ENCODE measurements at places on chromosomes 7 and 10.

- DNase-seq = peak; percentile 81
Observed at GRCh38 chr10:76411729-76412435, 980.5 kb downstream of the LRMDA start.

DNA sequence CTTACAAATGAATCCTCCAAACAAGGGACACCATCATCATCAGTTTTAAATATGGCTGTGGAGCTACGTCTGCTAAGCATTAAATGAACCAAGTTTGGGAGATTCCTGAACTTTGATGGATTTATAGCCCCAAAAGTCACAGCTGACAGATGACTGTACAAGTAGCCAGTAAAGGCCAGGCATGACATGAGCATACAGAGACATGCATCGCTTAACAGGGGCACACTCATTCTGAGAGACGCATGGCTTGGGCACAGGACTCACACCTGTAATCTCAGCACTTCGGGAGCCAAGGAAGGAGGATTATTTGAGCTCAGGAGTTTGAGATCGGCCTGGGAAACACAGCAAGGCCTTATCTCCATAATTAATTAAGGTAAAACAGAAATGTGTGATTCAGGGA, 166.2 kb downstream of the PARD3 start:
- DNase-seq = no peak

DNA sequence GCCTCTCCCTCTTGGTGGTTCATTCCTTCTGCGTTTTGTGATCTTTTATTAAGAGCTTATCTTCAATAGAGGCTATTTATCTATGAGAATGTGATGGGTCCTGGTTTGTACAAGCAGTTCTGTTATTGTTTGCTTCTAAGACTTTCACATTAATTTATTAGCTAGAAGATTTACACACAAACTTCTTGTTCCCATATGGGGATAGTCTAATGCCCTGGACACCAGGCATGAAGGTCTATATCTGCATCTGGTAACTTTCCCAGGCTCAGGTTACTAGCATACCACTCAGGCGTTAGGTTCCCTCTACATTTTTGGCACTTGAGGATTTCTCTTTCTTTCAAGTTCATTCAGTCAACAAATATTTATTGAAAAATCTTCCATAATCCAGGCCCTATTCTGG, 7.7 kb downstream of the XPNPEP1 start:
- DNase-seq = no peak

GRCh38 chr7:53426145-53426750, 390.8 kb downstream of the POM121L12 start:
- DNase-seq = no peak

DNA sequence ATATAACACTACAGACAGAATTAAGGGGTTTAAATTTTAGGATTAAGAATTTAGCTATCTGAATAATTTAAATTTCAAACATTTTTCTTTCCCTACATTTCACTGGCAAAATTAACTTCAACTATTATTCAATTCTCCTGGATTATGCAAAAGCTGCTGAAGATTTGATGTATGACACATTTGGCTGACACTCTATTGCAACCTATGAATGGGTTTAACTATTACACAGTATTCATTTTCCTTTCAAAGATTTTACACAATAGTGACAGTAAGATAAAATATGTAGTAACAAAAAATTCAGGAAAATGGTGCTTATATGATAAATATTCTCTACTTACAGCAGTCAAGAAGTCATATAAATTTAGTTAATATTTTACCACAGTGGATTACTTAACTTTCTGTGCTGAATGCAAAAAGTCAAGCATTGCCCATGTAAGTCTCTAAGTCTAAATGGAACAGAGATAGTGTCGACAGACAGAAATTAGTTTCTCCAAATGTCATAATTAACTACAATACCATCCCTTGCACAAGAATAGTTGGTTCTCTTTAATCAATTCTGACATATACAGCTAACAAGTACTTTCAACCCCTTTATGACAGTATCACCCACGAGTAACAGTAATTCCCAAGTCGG, 194.1 kb upstream of the FRMD4A start:
- no peak for DNase-seq

GRCh38 chr10:90417476-90418210, 440.2 kb downstream of the HTR7 start:
- DNase-seq = no peak

GRCh38 chr10:132671228-132672154, 114.5 kb downstream of the NKX6-2 start:
- no peak for DNase-seq
